ENCODE measurements at places on chromosomes 12 and 14. TPM values are rescaled to one million over a fixed set of nuclear protein-coding genes. Genes with fewer than 3 reads are reported as not detected.

Gene TNFAIP2
- 0.50 TPM for total RNA-seq

Gene ERC1
- 19.1 TPM for total RNA-seq

Gene HOXC10
- total RNA-seq: not detected

Gene KITLG
- 0.07 TPM for total RNA-seq

Gene RIMBP2
- total RNA-seq: not detected

Gene KRT5
- total RNA-seq: not detected

Gene PAX9
- not detected for total RNA-seq

Gene GAS2L3
- total RNA-seq: 3.4 TPM

Gene SIX6
- not detected for total RNA-seq

Gene SLC24A4
- not detected for total RNA-seq

GRCh38 chr12:13383379-13383778 is 186.9 kb downstream of the EMP1 start:
- no peaks in the 10 kb centered on the region for H3K4me1 ChIP-seq
- peaks cover 2% of the 10 kb centered on the region for H3K27me3 ChIP-seq
- H3K36me3 ChIP-seq: no peaks in the 10 kb centered on the region

DNA sequence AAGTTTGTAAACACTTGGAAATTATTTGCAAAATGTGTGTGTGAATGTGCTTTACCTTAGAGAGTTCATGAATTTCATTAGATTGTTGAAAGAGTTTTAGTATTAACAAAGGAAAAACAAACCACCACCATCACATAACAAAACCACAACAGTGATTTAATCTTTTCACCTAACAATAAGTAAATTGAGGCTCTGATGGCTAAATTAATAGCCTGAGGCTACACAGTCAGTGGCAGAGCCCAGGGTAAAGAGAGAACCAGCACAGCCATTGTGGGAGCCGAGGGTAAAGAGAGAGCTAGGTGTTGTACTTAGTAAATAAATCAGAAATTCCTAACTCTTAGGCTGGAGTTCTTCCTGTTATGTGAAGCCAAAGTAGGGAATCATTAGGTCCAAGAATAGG is 51.2 kb upstream of the CAPRIN2 start:
- no peak overlapping the region for H3K27ac ChIP-seq
- H3K27me3 ChIP-seq: peaks cover 10% of the 10 kb centered on the region
- no peaks in the 10 kb centered on the region for H3K36me3 ChIP-seq

- no peaks in the 10 kb centered on the region for H3K27me3 ChIP-seq
- H3K4me3 ChIP-seq: no peak overlapping the region
- no peaks in the 10 kb centered on the region for H3K36me3 ChIP-seq
- no peak overlapping the region for H3K27ac ChIP-seq
- no peak for DNase-seq
Observed at GRCh38 chr14:60217713-60218112, 31.3 kb upstream of the PPM1A start.

DNA sequence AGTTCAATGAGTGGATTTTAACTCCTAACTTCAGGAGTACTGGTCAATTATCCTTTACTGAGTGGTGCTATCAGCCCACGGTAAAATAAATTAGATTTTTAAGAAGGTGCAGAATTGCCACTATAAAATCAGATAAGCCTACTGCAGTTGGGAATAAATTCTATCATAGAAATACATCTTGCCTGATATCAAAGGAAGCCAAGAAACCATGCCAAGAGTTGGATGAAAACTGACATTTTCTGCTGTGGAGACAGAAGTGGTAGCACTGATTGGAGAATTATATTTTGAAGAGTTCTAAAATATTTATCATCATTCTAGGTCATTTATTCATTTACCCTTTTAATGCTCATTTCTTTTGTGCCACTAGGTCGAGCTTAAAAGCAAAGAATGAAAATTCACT is 465.1 kb downstream of the APAF1 start:
- no peaks in the 10 kb centered on the region for H3K27me3 ChIP-seq
- no peak overlapping the region for H3K4me3 ChIP-seq
- H3K4me1 ChIP-seq: no peaks in the 10 kb centered on the region
- H3K36me3 ChIP-seq: no peaks in the 10 kb centered on the region
- no peak overlapping the region for H3K27ac ChIP-seq
- no peak for DNase-seq

GRCh38 chr12:78559886-78560285 is 304.7 kb upstream of the SYT1 start:
- no peaks in the 10 kb centered on the region for H3K27me3 ChIP-seq
- no peaks in the 10 kb centered on the region for H3K36me3 ChIP-seq
- H3K4me1 ChIP-seq: no peaks in the 10 kb centered on the region
- DNase-seq: no peak

GRCh38 chr12:84542289-84542688 is 370.3 kb downstream of the SLC6A15 start:
- H3K36me3 ChIP-seq: no peaks in the 10 kb centered on the region
- no peak for DNase-seq
- no peaks in the 10 kb centered on the region for H3K27me3 ChIP-seq
- no peaks in the 10 kb centered on the region for H3K4me1 ChIP-seq
- no peak overlapping the region for H3K27ac ChIP-seq

DNA sequence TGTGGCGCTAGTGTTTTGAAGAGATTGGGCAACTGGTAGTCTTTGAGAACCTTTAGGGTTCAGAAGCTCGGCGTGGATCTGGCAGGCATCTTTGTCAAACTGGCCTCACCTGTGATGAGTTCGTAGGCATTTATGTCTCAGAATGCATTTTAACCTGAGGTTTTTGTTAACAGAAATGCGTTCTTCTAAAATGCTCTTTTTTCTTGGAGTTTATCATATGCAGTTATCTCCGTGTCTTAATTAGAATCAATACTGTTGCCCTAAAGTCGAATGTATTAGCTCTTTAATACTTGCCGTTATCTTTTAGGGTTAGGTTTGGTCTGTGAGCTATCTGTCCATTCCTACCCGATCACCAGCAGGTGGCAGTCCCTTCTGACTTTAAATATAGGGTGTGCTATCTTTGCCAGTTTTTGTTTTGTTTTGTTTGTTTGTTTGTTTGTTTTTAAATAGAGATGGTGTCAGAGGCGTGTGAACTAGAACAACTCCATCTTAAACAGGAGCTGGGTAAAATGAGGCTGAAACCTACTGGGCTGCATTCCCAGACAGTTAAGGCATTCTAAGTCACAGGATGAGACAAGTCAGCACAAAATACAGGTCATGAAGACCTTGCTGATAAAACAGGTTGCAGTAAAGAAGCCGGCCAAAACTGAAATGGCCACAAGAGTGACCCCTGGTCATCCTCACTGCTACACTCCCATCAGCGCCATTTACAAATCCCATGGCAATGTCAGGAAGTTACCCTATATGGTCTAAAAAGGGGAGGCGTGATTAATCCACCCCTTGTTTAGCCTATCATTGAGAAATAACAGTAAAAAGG is 1.4 kb downstream of the ATF1 start:
- peak overlapping the region; percentile 87 for H3K27ac ChIP-seq
- H3K4me3 ChIP-seq: peak overlapping the region; percentile 82
- no peaks in the 10 kb centered on the region for H3K27me3 ChIP-seq
- H3K36me3 ChIP-seq: peaks cover 8% of the 10 kb centered on the region
- H3K4me1 ChIP-seq: peaks cover 39% of the 10 kb centered on the region

DNA sequence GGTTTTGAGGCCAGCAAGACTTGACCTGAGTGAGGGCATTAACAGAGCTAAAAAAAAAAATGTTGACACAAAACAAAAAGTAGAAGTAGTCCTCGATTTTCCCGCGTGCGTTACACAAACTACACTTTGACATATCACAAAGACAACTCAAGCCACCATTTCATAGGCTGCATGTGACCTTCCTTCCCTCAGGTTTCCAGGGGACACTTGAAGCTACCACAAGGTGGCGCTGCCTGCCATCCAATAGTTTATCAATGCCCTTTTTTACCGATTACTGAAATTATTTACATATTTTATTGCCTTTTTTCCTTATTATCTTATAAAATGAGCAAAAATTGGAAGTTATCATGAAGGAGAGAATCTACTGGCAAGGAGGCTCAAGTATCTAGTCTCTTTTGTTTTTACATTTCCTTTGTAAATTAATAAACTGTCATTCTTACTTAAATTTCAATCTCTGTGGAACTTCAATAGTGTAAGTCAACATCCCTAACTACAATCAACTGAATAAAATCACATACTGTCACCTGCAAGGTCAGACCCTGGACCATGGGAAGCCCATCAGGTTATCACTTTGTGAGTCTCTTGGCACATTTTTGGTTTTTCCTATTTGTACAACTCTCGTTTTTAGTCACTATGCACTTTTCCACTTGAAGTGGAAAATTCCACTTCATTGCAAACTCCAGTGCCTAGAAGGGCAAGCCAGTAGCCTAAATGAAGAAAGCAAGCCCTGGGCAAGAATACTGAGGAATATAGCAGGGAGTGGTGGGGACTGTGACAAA is 84.6 kb upstream of the CPSF6 start:
- peaks cover 22% of the 10 kb centered on the region for H3K4me1 ChIP-seq
- no peak overlapping the region for H3K27ac ChIP-seq
- H3K4me3 ChIP-seq: no peak overlapping the region
- H3K27me3 ChIP-seq: no peaks in the 10 kb centered on the region
- no peaks in the 10 kb centered on the region for H3K36me3 ChIP-seq
- DNase-seq: peak; percentile 85

DNA sequence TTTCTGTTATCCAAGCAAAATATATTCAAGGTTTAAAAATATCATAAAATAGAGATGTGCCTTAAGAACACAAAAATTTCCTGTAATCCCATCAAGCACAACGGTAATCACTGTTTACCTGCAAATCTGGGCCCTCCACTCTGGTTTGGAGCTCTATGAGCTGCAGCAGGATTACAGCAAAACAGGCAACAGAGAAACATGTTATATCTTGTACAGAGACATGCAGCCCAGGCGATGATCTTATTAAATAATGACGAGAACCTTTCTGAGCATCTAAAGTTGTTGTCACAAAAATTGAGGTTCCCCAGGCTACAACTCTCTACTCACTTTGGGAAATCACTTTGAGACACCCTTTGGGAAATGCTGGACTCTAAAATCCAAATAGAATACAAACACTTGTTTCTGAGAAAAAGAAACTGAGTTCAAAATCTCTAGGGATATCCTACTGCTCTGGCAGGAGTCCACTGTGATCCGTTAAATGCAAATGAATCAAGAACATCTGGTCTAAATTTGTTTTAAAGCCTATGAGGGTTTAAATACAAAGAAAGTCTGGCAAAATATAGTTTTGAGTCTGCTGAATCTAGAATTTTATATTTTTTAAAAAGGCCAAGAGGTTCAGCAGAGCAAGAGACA is 36.3 kb downstream of the STON2 start:
- H3K4me3 ChIP-seq: no peak overlapping the region
- DNase-seq: no peak
- no peak overlapping the region for H3K27ac ChIP-seq
- H3K36me3 ChIP-seq: no peaks in the 10 kb centered on the region
- H3K27me3 ChIP-seq: peaks cover 2% of the 10 kb centered on the region

- H3K4me1 ChIP-seq: peaks cover 23% of the 10 kb centered on the region
- peak overlapping the region; percentile 77 for H3K27ac ChIP-seq
- H3K36me3 ChIP-seq: peaks cover 32% of the 10 kb centered on the region
- H3K27me3 ChIP-seq: no peaks in the 10 kb centered on the region
Observed at GRCh38 chr14:73223049-73223448, 14.3 kb upstream of the PAPLN start.

- H3K27me3 ChIP-seq: no peaks in the 10 kb centered on the region
- H3K36me3 ChIP-seq: no peaks in the 10 kb centered on the region
- DNase-seq: no peak
Observed at GRCh38 chr12:607541-608001, 55.7 kb downstream of the NINJ2 start.

DNA sequence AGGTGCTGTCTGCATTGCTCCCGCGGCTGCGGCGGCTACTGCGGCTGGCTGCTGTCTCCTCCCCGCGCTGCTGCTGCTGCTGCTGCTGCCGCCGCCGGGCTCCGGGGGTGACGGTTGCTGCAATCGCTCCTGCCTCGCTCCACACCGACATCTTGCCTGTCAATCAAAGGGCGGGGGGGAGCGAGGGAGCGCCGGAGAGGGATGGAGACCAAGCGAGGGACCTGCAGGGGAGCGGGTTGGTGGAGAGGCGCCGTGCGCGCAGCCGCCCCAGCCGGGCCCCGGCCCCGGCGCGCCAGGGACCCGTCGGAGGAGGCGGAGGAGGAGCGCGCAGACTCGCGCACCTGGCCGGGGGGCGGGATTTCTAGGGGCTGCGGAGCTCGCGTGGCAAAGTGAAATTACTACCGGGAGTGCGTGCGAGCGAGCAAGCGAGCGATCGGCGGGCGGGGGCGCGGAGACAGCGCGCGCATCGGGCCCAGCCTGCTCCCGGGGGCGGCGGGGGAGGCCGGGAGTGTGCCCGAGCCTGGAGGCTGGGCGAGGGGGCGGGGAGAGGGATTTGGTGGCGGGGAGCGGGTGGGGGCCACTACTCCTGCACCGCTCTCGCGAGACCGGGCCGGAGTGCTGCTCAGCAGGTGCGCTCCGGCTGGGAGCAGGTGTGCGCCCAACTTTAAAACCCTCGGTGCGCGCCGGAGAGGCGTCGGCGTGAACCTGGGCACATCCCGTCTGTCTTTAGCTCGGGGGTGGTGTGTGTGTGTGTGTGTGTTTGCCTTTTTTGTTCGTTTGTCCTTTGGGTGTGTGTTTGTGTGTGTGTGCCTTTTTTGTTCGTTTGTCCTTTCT is at the start of gene KSR2:
KSR2 (minus strand) TSS at position 165 of the 834 bp plus-strand sequence. CDS start 735 bp downstream, outside the sequence.
- peaks cover 52% of the 10 kb centered on the region for H3K27me3 ChIP-seq
- peak; percentile 70 for DNase-seq
- H3K4me1 ChIP-seq: peaks cover 8% of the 10 kb centered on the region
- H3K4me3 ChIP-seq: peak within 1 kb of the TSS; percentile 80
- H3K27ac ChIP-seq: no peak within 1 kb of the TSS
- peaks cover 2% of the 10 kb centered on the region for H3K36me3 ChIP-seq

- no peaks in the 10 kb centered on the region for H3K4me1 ChIP-seq
Observed at GRCh38 chr14:67420102-67420739, 8.3 kb upstream of the PLEK2 start.

- no peak for DNase-seq
- no peak overlapping the region for H3K27ac ChIP-seq
- H3K4me3 ChIP-seq: no peak overlapping the region
- no peaks in the 10 kb centered on the region for H3K4me1 ChIP-seq
- peaks cover 9% of the 10 kb centered on the region for H3K27me3 ChIP-seq
- peaks cover 8% of the 10 kb centered on the region for H3K36me3 ChIP-seq
Observed at GRCh38 chr12:14605401-14605989, 37.8 kb upstream of the PLBD1 start.

DNA sequence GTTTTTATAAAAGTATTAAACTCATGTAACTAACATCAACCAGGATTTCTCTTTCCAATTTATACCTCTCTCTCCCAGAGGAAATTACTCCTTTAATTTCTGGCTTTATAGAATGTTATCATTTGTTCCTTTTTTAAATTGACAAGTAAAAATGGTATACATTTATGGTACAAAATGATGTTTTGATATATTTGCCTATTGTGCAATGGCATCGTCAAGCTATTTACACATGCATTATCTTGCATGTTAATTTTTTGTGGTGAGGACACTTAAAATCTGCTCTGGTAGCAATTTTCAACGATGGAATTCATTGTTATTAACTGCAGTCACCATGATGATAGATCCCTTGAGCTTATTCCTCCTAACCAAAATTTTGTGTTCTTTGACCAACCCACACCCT is 149.0 kb upstream of the NAV3 start:
- no peak for DNase-seq
- no peak overlapping the region for H3K4me3 ChIP-seq
- no peak overlapping the region for H3K27ac ChIP-seq
- H3K4me1 ChIP-seq: no peaks in the 10 kb centered on the region

GRCh38 chr14:22386924-22387775 is 201.9 kb downstream of the DAD1 start:
- H3K36me3 ChIP-seq: no peaks in the 10 kb centered on the region
- H3K4me3 ChIP-seq: no peak overlapping the region
- H3K27me3 ChIP-seq: no peaks in the 10 kb centered on the region
- DNase-seq: no peak
- H3K4me1 ChIP-seq: no peaks in the 10 kb centered on the region

GRCh38 chr14:51939226-51939625 is 50.1 kb upstream of the RTRAF start:
- peaks cover 59% of the 10 kb centered on the region for H3K4me1 ChIP-seq
- H3K27me3 ChIP-seq: no peaks in the 10 kb centered on the region

GRCh38 chr14:99634443-99634842 is 10.5 kb upstream of the HHIPL1 start:
- H3K4me1 ChIP-seq: no peaks in the 10 kb centered on the region
- H3K27ac ChIP-seq: no peak overlapping the region
- peaks cover 3% of the 10 kb centered on the region for H3K27me3 ChIP-seq
